NCI-H2081 treated with DMSO at 0.1 percent for 48 hours (cell line): ENCODE measurements at places on chromosomes 5 and 9.

DNA sequence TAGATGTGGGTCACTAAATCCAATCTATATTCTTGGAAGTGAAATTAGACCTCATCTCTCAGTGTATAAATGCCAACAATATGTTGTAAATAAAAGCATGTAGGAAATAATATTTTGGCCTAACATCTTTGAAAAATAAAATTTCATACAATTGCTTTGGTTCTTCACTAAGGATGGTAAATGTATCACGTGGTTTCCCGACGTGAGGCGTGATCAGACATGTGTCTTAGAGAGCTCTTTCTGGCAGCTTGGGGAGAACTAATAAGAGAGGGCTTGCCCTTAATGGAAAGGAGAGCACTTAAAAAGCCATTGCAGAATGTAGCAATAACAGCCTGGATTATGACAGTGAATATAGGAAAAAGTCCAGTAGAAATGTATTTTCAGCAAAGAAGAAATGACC is 602.6 kb downstream of the CDH12 start:
- no peak for DNase-seq

DNA sequence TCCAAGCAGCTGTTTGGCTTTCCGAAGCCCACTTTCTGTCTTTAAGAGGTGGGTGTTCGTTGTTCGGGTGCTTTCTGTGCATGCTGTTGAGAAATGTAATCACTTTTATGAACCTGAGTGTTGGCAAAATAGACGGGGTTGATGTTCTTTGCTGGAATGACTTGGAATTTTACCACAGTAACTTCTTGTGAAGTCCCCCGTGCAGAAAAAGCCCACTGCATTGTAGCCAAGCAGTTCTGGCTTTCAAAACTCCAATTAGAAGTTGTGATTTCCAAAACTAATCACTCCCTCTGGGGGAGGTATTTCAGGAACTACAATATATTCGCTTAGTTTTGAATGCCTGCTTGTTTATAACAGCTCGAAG is 111.1 kb downstream of the PAM start:
- DNase-seq = no peak

- no peak for DNase-seq
Observed at GRCh38 chr5:157552650-157553049, 22.9 kb downstream of the ADAM19 start.

- DNase-seq = no peak
Observed at GRCh38 chr5:92002721-92003274, 619.7 kb upstream of the ARRDC3 start.

- DNase-seq = no peak
Observed at GRCh38 chr5:117943541-117943940, 1044.8 kb downstream of the DTWD2 start.
